Kasumi-1 (cell line): ENCODE measurements at places on chromosomes 1 and 21.

DNA sequence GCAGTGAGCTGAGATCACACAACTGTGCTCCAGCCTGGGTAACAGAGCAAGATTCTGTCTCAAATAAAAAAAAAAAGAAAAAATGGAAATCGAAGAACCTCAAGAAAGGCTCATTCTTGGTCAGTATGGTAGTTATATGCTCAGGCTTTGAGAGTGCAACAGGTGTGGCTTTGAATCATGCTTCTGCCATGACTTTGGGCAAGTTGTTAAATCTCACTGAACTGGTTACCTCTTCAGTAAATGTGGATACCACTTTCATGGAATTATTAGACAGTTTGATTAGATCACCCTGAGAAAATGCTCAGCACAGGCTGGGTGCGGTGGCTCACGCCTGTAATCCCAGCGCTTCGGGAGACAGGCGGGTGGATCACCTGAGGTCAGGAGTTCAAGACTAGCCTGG is 12.8 kb downstream of the TRNAU1AP start:
- DNase-seq: no peak

- DNase-seq: no peak
Measured at GRCh38 chr21:34988625-34989024, 60.5 kb downstream of the RUNX1 start.

DNA sequence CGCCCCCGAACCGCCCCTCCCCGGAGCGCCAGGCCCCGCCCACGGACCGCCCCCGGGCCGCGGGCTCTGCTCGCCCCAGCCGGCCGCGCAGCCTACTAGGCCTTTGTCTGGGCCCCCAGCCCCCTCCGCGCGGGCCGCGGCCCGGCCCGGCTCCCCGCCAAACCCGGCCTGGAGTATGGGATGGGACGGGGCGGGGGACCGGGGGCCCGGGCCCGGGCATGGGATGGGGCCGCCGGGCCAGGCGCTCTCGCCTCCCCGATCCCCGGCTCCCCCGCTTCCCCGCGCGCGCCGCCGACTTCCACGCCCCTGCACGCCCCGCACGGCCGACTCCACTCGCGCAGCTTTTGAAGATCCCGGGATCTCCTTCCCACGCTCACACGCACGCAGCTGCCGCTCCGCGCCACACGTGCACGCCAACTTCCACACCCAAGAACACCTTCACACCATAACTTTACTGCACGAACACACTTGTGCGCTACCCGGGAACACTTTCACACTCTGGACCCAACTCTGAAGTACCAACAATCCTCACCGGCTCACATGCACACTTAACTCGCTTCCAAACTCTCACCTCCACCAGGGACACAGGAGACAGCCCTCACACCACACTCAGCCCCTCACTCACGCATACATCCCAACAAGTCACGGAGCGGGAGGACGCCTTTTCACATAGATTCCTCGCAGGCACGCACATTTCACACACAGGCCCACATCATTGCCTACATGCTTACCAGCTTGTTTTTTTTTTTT is 437 bp upstream of the HSPG2 start:
- peak; percentile 65 for DNase-seq

GRCh38 chr1:33349778-33350610 is 29.1 kb upstream of the A3GALT2 start:
- peak; percentile 67 for DNase-seq
